CD4-positive, alpha-beta T cell treated with Interleukin-6 at 100 ng/mL for 8 hours (primary cell): ENCODE measurements at places on chromosomes 5 and 9.

- DNase-seq, result no peak
These were observed 16.0 kb downstream of the INSYN2B start for GRCh38 chr5:169964246-169964645.

DNA sequence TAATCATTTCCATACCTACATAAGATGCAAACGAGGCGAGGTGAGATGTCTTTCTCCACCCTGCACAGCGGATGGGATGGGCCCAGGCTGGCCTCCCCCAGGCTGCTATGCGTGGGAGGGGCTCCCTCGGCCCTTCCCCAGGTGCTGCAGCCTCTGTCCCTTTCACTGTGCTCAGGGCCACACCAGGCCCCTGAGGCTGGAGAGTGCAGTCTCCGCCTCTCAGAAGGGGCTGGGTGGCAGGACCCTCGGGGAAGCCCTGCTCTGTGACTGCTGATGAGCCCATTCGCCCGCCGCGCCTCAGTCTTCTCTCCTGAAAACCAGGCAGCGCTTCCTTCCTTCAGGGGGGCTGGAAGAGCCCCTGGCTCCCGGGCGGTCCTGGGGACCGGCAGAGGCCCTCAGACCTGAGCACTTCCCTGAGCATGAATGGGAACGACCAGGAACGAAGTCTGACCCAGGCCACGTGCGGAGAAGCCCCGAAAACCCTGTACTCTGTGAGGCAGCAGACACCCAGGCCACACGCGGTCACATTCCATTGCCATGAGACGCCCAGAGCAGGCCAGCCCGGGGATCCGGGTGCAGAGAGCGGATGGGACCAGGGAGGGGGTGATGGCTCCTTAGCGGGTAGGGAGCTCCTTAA is 21.9 kb upstream of the NOTCH1 start:
- DNase-seq, result no peak

- DNase-seq, result no peak
These were observed 67.8 kb downstream of the RALGPS1 start for GRCh38 chr9:126982215-126983002.

DNA sequence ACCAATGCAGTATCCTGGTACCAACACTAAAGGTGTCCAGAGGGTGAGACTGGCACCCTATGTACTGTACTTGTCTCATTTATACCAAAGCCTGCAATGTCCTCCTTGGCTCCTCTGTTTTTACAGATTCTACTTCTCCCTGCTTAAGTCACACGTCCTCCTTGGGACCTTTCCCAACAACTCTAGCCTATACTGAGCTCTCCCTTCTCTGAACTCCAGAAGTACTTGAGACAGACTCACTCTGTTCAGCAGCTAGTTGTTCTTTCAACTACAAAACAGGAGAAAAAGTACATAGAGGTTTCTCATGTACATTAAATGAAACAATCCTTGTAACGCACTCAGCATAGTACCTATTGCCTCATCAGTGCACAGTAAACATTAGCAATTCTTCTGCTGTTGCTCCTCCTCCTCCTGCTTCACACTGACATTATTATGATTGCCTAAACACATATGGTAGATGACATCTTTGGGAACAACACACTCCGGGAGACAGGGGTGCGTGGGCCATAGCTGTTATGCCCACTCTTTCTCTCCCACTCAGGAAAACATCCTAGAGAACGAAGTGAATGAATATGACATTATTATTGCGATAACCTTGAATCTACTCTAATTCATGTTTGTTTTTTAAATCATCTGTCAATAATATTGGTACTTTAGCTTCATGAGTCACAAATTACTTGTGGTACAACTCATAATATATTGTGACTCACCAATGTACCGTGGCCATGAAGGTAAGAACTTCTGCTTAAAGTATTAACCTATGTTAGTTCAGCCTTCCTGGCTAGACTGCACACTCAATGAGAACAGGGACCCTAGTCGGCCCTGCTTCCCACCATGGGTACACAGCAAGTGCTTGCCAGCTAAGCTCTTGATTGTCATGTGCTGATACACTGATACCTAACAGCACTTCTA is 180.3 kb upstream of the ADRA1B start:
- DNase-seq, result no peak

GRCh38 chr9:36118706-36119105 is 17.8 kb upstream of the GLIPR2 start:
- no peak for DNase-seq

- no peak for DNase-seq
These were observed 33.3 kb downstream of the PPP1R2B start for GRCh38 chr5:156883316-156883875.

DNA sequence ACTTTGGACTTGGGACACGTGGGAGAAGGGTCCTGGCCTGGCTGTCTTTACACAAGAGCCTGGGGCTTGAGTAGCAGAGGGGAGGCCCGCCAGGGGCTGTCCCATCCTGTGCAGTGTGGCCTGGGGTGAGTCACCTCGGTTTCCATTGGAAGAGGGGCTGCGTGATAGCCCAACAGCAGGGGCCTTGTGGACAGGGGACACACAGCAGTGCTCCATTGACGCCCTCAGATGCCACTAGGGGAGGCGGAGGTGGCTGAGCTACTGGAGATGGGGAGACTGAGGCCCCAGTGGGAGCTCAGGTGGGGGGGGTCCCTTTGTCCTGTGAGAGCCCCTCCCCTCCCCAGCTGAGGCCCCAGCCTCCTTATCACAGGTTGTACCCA is 50.0 kb upstream of the RNU6ATAC start:
- DNase-seq, result no peak

GRCh38 chr9:15711931-15712330 is 159.1 kb downstream of the CCDC171 start:
- DNase-seq, result no peak
